NCI-H2029 treated with DMSO at 0.1 percent for 48 hours (cell line): ENCODE measurements at places on chromosomes 6 and 20.

GRCh38 chr6:88381289-88381642 is 215.1 kb upstream of the CNR1 start:
- DNase-seq, result no peak

- no peak for DNase-seq
Observed at GRCh38 chr6:154249499-154250298, 106.9 kb downstream of the IPCEF1 start.

- DNase-seq, result no peak
Observed at GRCh38 chr6:17178326-17178725, 76.5 kb downstream of the STMND1 start.

GRCh38 chr6:16498237-16498636 is 259.9 kb downstream of the GMPR start:
- DNase-seq, result no peak

- no peak for DNase-seq
Observed at GRCh38 chr20:10540636-10541493, 105.8 kb downstream of the SLX4IP start.

- peak; percentile 99 for DNase-seq
Observed at GRCh38 chr6:125780540-125781313, 10.0 kb upstream of the NCOA7 start.

DNA sequence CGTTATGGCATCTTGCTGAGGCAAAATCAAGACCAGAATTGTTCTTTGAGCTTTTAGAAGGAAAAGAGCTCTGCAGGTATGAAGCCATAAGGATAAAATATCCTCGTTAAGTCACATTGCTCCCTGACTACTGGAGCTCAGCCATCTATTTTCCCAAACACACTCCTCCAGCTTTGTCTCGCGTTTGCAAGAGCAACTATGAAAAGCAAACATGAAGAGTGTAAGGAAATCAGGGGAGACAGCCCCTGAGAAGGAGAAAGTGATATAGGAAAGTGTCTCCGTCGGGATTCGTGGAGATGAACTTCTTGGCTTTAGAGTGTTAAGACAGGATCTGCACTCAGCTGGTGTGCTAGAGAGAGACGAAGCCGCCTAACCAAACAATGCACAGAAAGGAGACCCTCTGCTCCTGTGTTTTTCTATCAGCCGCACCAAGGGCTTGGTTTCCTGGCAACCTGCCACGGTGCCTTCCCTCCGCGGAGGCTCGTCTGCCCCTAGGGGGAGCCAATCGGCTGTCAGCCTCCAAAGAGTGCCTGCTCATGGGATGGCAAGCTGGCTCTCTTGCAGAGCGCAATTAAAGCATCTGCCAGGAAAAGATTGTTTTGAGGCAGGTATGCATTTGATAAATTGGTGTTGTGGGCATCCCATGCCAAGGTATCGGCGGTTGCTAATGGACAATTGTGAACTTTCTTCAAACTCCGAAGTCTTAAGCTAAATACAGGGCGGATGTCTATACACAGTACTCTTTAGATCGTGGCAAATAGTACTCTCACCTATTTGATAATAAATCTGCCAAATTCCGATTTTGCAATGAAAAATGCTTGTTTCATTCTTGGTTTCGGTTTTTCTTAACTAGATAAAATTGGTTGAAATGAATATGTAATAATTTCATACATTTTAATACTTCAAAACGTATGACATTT is 603.2 kb downstream of the RNF144B start:
- DNase-seq, result peak; percentile 97

DNA sequence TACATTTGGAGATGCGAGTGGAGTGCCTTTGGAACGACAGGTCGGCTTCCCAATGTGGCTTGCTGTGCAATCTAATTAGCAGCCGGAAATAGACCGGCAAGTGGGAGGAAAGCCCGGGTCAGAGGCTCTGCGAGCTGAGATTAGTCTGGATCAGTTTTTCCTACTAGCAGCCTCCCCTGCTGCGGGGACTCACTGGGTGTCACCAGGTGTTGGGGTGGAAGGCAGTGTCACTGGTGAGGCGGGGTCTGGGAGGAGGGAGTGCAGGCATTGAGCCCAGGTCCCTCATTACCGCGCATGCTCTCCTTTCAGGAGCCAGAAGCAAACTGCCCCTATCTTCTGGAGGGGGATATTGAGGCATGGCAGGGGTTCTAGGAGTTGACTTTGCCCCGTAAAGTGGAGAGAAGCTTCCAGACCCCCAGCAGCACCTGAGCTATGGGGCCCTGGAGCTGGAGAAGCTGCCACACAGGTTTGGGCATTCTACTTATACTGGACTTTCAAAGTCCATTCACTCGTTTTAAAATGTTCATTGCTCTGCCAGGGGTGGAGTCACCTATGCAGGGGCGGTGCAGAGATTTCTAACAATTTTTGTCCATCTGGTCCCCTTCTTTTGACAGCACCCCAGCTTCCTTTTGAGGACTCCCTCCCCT is 11.0 kb downstream of the SULF2 start:
- DNase-seq, result no peak

DNA sequence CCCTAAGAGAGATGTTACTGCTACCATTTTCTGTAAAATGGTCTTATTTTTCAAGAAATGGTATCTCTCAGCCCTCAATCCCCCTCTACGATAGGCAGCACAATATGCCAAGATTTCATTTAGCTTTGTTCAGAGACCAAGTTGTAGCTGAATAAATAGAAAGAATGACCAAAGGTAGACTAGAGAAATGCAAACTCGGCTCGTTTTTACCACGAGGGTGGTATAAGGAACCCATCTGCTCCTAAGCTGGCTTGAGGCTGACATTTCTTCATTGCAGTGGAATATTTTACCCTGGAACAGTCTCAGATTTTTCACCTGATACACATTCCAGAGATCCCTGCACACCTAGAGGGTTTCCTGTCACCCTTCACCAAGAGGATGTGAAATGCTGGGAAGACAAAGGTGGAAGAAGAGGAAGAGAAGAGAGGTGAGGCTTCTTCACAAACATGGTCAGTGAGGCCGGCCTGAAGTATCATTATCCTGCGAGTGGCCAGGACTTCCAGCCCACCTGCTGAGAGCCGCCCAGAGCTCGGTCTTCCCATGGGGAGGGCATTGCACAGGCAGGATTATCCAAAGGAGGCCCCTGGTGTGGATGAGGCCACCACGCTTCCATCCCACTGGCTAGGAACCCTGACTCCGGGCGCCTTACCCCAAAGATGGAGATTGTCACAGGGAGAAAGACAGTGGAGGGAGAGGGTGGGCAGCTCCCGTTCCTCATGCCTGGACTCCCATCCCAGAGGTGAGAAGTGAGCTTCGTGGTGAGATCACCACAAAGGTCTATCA is 57.1 kb upstream of the AFDN start:
- DNase-seq, result no peak

DNA sequence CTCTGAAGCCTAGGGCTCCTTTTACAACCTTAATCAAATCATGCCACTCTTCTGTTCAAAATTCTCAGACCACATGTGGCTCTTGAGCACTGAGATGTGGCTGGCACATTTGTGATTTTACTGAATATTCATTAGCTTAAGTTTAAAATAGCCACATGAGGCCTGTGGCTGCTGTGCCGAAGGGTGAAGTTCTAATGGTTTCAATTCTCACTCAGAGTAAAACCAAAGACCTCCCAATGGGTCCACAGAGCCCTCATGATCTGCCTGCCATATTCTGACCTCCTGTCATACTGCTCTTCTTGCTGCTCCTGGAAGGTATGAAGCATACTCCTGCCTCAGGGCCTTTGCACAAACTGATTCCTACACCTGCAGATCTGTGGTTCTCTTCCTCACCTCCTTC is 7.8 kb upstream of the CST3 start:
- no peak for DNase-seq

- no peak for DNase-seq
Observed at GRCh38 chr6:90098001-90098531, 198.6 kb downstream of the BACH2 start.

DNA sequence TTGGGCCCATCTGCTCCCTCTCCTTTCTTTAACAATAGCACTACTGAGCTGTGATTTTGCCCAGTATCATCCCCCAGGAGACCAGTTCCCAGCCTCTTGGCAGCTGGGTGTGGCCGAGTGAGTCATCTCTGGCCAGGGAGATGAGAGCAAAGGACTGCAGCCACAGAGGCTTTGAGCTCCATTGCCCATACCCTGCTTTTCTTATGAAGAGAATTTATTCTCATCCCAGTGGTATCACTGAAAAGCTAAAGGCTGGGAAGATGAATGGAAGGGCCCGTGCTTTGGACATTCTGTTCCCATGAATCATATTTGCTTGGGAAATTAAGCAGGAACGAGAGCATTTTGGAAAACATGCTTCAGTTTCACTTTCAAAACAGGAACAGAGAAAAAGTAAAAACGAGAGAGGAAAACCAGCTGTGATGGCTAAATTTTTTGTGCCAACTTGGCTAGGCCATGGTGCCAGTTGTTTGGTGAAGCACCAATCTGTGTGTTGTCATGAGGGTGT is 14.9 kb downstream of the CST3 start:
- DNase-seq, result no peak

DNA sequence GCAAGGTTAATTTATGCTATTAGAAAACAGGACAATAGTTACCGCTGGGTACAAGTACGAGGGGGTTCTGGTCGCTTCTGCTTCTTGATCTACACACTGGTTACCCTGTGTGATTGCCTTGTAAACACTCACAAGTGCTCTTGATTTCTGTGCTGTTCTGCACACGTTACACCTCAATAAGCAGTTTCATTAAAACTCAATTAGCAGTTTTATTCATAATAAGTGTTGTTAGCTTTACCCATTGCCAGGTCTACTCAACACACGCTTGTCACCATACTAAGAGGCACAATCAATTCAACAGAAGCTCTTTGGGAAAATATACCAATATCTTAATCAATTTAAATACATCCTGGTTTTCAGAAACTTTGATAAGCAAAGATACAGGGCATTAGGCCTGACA is 20.4 kb downstream of the BMP7 start:
- DNase-seq, result no peak

DNA sequence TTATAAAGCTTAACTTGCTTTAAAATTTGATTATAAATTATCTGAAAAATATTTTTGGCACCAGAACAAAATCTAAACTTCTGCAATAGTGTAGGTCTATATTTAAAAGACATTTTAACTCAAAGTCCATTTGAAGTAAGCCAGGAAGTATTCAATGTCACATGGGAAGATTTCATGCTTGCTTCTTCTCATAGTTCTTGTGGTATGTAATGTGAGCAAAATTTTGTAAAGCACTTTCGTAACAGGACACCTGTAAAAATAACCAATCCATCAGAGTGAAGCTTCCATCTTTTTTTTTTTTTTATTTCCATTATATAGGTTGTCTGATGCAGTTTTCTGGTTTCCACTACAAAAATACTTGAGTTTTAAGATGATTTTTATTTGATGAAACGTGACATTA is 386.1 kb downstream of the LAMA2 start:
- DNase-seq, result no peak

DNA sequence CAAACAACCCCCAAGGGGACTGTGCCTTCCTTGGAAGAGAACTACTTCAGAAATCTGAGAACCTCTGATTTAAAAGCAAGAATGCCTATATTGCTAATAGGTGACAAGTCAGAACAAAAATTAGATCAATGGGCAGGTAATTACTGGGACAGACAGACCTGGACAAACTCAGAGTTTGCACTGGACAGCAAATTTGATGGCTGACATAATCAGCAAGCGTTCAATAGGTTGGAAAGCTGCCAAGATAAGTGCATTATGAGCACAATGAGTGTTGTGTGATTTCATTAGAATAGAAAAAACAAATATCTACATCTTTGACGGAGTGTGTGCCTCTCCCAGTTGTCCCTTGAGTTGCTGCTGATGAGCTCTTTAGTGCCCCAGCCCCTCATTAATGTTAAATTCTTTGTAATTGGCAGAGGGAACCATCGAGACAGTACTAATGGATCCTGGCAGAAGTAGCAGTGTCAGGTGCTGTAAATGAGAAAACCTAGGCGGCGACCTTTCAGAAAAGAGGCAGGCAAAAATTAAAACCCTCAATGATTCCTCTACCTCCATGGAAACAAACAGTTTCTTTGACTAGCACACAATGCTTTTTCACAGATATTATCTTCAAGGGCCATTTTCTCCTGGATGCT is 116.5 kb upstream of the COL21A1 start:
- DNase-seq, result no peak

- no peak for DNase-seq
Observed at GRCh38 chr6:33613146-33613794, 7.9 kb upstream of the ITPR3 start.

DNA sequence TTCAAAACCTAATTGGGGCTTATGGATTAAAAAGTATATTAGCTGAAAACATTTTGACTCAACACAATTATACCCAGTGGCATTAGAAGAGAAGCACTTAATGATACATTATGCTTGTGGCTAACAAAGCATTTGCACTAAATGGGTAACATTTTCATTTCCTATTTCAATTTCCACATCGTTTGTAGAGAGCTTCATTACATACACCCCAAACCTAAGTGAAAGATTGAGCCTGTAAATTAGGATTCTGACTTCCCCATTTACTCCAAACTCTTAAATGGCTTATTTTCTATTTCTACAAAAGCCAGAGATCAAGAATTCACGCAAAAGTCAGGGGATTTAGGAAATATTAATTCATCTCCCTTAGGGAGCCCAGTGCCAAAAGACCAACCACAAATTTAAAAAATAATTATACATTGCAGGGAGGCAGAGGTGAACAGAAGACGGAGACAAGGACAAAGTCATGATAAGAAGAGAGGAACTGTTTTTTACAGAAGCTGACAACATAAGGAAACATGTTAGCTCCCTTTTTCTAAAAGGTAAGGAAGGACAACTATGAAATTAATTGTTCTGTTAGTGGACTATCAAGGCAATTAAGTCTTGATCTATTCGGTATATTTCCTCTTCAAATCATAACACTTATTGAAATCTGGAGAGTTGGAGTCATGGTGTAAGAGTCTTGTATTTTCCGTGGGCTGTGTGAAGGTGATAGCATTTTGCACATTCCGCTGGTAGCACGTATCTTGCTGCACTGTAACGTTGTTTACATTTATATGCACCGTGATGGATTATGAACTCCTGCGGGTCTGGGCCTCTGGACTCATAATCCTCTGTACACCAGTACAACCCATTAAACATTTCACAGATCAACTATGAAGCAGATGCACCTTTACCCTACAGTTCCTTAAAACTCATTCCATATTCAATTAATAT is 24.8 kb upstream of the EZR start:
- no peak for DNase-seq

DNA sequence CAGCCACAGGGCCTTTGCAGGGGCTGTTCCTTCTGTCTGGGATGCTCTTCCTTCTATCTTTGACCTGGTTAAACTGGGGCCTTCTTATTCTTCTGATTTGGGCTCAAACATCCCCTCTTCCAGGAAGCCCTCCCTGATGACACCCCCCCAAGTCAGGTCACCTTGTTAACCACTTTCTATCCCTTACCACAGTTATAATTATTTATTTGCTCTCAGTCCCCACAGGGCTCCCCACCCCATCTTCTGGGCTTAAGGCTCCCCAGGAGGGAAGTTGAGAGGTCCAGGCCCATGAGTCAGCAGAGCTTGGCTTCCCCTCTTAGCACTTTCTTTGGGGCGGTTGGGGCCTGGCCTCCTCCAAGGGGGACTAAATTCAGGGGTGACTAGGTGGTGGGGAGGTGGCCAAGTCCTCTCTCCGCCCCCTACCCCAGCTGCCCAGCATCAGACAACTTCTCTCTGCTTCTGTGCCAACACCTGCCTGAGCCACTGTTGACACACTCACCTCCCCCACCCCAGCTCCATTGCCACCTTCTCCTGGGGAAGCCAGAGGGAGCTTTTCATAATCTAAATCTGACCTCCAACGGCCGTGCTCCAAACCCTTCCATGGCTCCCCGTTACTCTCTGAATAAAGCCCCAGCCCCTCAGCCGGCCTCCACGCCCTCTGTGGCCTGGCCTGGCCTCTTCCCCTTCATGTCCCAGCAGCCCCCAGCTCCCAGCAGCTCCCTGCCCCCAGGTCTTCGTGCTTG is 70.0 kb downstream of the CEBPB start:
- peak; percentile 23 for DNase-seq
